ENCODE measurements at places on chromosomes 5 and 9.

DNA sequence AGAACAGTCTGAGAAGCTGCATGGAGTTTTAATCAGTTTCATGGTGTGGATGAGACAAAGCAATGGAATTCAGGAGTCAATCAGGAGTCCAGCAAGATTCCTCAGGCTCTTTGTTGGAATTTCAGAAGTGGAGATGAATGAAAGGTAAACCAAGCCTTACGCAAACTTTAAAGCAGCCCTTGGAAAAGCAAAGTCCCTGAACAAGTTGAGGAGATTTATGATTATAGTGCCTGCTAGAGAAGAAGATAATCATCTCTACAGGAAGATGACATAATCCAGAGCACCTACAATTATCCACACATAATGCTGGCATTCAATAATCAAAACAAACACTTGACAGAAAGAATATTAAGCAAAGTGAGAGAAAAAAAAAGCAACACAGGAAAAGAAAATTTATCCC, 1380.1 kb upstream of the NUDT12 start:
- DNase-seq = no peak

- no peak for DNase-seq
Observed at GRCh38 chr9:126490871-126491567, 122.7 kb upstream of the LMX1B start.

DNA sequence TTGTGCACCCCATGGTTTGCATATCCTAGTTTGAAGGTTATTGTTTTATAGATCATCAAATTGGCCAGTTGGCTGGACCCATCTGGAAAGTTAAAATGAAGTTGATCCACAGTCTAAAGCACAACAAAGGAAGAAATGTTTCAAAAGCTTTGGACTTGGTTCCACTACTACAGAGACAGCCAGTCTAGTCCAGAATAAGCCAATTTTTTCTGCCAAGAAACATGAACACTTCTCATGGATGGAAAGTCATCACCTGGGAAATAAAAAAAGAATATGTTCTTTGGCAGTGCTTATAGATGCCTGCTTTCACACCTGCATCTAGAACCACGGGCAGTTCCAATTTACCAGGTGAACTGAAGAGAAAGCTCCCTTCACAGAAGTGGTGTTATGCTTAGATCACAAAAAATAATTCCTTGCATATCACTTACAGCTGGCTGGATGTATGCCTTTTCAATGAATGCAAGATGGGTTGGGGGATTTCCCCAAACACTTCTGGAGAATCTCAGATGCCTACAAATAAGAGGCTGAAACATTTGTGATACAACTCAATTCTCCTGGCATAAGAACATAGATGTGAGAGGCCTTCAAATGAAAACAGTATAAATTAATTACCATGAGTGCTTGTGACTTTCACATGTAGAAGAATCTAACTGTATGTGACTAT, 26.9 kb downstream of the C9 start:
- DNase-seq = no peak

- DNase-seq = no peak
Observed at GRCh38 chr9:35841645-35841900, 12.5 kb downstream of the TMEM8B start.

GRCh38 chr5:166916021-166916420, 1375.4 kb upstream of the WWC1 start:
- DNase-seq = no peak

- no peak for DNase-seq
Observed at GRCh38 chr9:118959366-118959765, 409.9 kb downstream of the BRINP1 start.

GRCh38 chr5:4533457-4534105, 606.5 kb upstream of the ADAMTS16 start:
- DNase-seq = no peak

GRCh38 chr5:60541980-60542379, 158.0 kb downstream of the DEPDC1B start:
- DNase-seq = no peak

DNA sequence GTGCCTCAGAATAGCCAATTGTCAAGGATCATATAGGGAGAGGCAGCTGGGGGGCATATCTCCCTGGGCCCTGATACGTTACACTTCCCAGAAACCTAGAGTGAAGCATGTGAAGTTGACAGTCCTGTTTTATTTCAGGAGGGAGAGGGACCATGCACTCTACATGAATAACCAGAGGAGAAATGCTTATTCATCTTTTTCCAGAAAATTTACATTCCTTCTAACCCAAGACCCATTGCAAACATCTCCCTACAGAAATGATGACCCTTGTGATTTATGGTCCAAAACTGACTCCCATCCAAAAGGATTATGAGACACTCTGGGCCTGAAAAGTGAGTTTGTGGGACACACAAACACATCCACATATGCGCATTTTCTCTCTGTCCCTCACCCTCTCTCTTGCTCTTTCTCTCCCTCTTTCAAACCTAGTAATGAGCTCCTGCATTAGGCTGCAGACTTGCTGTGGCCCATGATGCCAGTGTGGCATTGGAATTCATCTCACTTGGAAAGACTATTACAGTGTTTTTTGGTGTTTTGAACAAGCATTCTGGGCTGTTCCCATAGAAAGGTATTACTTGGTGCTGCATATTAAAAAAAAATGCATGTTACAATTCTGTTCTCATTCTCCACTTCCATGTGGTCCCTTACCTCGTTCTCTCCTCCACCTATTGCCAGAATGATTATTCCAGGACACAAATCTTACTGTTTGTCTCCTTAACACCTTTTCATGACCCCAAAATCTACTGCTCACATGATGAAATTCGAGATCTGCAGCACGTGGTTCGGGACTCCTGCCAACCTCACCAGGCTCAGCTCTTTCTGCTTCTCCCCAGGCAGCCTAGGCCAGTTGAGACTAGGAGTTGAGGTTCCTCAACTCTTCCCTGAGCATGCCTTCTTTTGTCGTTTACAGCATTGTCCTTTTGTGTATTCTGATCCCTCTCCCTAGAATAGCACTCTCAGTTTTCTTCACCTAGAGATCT, 451.3 kb upstream of the KLF4 start:
- DNase-seq = no peak
